ENCODE measurements at places on chromosomes 11 and 22.

- no peak for DNase-seq
Measured at GRCh38 chr11:61840371-61840770, 12.3 kb downstream of the FADS2 start.

DNA sequence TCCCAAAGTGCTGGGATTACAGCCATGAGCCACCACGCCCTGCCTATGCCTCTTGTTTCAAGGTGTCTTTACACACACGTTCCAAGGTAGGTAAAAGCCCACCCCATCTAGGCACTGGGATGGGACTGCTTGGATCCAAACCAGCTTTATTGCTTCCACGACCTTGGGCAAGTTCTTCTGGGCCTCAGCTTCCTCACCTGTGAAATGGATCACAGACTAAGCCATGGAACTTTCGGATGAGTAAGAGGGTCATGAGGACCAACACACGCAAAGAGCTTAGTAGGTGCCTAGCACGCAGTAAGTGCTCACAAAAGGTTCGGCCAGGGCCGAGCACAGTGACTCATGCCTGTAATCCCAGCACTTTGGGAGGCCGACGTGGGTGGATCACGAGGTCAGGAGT, 15.6 kb downstream of the RHOD start:
- no peak for DNase-seq

DNA sequence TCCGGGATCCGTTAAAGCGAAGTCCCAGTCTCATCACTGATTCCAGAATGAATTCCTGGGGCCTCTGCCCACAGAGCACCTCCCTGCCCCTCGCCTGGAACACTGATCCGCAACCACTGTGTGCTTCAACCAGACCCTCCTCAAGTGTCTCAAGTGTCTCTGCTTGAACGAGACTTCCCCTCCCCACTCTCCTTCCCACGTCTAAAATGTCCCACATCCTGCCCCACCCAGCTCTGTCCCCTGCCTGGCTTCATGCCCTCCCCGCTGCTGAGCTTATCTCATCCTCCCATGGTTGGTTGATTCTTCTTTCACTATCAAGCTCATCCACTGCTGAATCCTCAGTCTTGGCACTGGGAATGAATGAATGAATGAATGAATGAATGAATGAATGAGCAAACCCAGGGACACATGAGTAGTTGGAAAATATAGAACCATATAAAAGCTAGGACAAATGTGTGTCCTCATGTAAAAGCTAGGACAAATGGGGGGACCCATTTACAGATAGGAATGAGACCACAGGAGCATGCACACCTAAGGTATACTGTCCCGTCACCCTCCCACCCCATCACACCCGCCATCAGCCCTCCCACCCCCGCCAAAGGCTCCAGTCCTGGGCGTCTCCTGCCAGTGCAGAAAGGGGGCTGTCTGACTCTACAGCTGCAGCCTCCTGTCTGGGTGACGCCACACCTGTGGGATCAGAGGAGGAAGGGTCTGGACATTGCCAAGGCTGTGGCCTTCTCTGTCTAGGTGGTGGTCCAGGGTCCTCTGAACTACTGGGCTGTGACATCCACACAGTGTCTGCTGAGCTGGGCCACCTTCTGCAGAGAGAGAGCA, 71.4 kb upstream of the LINC01488 start:
- no peak for DNase-seq

DNA sequence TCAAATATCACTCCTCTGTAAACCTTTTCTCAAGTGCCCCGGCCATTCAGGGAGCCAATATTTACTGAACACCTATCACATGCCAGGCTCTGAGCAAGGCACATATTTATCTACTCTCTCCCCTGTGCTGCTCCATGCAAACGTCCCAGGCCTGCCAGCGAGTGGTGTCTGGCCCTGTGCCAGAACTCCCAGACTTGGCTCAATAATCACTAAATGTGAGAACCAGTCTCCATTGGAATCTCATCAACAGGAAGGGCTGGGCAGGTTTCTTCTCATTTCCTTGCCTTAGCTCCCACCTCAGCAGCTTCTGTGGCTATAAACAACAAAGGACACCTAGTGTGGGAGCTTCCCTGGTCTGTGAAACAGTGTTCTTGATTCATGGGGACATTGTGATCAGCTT, 21.7 kb downstream of the RASSF10 start:
- no peak for DNase-seq

DNA sequence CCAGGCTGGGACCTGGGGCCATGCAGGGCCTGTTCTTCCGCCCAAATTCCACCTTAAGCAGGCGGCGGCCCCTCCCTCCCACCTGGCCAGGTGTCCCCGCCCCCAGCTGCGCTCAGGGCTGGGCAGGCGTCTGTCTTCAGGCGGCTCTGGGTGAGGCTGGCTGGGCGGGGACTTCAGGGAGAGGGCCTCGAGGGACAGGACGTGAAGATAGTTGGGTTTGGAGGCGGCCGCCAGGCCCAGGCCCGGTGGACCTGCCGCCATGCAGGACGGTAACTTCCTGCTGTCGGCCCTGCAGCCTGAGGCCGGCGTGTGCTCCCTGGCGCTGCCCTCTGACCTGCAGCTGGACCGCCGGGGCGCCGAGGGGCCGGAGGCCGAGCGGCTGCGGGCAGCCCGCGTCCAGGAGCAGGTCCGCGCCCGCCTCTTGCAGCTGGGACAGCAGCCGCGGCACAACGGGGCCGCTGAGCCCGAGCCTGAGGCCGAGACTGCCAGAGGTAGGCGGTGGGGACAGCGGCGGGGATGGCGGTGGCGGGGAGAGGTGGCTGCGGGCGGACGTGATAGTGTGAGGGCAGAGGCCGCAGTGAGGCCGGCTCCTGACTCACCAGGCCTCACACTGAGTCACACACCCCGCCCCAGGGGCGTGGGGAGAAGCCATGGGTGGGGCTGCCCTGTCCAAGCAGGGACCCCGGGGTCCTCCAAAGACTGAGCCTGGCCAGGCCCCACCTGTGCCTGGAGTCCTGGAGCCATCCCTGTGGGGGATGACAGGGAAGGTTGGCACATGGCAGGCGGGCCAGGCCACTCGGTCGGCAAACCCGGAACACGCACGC, at the start of gene PKP3:
Gene PKP3 (plus strand): TSS at position 176 of the 824 bp plus-strand sequence. CDS start 84 bp downstream, at position 260.
- DNase-seq = no peak

All from bone marrow (tissue), 2 donors.